ENCODE measurements at places on chromosomes 2 and 18. TPM values are rescaled to one million over a fixed set of nuclear protein-coding genes. Genes with fewer than 3 reads are reported as not detected.

DNA sequence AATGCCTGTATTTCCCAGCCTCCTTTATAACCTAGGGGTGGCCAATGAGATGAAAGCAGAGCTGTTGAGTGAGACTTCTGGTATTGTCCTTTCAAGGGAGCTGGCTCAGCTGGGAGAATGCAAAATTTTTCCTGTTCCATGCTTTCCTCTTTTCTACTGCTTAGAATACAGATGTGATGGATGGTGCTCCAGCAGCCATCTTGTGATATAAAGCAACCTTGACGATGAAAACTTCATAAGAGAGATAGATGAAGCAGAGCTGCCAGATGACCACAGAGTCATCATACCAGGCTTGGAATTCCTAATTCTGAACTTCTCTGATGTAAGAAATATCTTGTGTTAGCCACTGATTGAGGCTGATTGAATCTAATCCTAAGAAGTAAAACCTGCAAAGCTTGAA is 11.9 kb upstream of the INHBB start:
- DNase-seq: no peak

ABCB6 gene
- 22.8 TPM for total RNA-seq

EVX2 gene
- not detected for total RNA-seq

- DNase-seq: no peak
Measured at GRCh38 chr2:216516730-216517350, 18.2 kb downstream of the RPL37A start.

DNA sequence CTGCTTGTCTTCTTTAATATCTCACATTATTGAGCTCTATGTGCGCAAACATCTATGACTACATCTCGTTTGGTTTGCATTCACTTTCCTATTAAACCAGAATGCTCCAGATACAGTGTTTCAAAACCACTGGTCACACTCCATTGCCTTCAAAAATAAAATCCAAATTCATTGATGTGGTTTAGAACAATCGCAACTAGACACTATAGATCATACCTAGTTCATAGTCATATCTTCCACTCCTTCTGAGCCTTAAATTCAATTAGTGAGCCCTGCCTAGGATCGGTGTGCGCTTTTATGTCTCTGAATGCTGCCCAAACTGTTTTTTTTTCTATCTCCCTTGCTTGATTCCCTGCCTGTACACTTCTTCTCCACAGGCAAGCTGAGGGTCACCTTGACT is 238.5 kb upstream of the RGPD4 start:
- DNase-seq: no peak

DNA sequence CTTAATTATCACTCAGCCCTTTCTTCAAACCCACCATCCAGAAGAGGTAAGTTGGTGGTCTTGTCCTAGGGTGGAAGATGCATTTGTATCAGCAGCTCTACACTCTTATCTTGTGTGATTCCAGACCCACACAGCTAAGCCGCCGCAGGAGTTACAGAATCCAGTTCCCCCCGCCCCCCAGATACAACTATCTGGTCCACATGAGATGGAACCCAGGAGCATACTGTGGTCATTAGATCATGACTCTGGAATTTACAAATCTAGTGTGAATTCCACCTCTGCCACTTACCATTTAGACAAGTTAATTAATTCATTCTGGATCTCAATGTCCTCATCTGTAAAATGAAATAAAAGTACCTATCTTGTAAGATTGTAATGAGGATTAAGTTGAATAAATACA is 486.4 kb downstream of the BCL11A start:
- no peak for DNase-seq

IL36G gene
- total RNA-seq: not detected

DNA sequence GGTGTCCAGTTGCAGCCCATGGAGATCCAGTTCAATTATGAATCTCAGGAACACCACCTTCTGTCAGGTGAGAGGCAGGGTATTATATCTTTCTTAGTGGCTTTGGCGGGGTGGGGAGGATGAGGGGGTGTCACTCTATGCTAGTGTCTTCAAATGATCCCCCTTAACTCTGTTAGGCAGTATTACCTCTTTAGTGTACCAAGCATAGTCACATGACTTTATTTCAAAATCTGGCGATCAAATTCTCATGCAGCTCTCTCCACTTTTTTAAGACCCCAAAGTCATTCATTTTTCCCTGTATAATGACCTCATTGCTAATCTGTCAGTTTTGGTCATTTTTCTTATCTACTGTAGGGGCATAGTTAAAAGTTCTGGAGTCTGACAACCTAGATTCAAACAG is 1.1 kb upstream of the ZSCAN30 start:
- DNase-seq: no peak

GRCh38 chr2:146632707-146633106 is 1212.1 kb upstream of the ACVR2A start:
- no peak for DNase-seq

RNF144A gene
- total RNA-seq: 14.9 TPM

DNA sequence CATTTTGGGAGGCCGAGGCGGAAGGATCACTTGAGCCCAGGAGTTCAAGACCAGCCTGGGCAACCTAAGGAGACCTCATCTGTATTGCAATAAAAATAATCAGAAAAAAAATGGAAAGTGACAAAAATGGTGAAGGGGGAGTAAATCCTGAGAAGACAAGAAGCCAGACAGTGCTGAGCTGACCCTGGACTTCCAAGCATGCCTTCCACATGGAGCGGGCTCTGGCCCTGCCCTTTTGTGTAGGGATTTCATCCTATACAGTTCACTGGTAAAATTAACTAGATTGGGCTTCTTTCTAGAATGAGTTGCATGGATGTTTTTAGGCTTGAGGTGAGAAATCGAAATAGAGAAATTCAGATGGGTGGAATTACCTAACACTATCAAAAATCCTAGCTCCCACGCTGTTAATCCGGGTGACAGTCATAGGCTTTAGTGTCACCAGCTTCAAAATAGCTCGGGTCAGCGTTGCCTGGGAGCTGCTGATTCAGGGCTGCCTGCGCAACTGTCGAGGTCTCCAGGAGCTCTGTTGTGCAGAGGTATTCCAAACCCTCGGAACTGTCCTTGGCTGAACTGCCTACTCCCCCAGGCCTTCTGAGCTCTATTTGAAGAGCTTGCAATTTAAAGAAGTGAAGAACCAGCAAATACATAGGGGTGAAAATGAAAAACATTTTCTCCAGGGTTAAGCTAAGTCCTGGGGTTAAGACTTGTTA is 21.5 kb upstream of the ZNF532 start:
- no peak for DNase-seq

GRCh38 chr2:236959876-236960275 is 125.8 kb upstream of the COPS8 start:
- no peak for DNase-seq

DNA sequence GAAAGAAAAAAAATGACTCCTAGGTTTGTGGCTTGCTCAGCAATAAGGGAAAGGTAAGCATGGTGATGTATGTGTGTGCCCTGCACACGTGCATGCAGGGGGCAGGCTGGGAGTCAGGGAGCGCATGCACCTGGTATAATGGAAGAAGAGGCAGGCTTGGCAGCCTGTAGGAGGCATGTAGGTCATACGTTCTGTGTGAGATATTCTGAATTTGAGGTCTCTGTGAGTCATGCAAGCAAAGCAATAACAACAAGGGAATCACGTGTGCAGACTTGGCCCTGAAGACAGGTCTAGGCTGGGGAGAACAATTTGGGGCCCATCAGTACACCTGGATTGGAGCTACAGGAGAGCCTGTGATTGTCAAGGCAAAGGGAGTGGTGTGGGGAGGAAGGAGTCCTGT is 94.5 kb upstream of the TTC39C start:
- no peak for DNase-seq

SLC23A3 gene
- 2.3 TPM for total RNA-seq

DNA sequence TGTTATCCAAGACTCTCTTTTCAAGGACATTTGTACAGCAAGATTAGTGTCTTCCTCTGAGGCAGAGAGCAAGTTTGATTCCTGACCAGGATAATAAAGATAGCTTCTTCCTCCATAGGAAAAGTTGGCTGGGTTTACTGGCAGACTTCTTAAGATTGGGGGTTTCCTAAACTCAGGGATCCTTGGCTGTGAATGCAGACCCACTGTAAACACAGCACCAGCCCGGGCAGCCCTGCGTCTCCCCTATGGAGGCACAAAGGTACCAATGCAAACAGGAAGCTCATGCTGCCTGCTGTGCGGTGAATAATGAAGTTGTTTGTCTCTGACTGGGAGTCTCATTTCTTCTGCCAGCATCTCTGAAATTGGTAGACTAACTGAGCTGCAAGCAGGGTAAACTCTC is 96.2 kb upstream of the ARHGAP28 start:
- no peak for DNase-seq

- DNase-seq: no peak
Measured at GRCh38 chr2:143160732-143161707, 31.8 kb downstream of the ARHGAP15 start.

DNA sequence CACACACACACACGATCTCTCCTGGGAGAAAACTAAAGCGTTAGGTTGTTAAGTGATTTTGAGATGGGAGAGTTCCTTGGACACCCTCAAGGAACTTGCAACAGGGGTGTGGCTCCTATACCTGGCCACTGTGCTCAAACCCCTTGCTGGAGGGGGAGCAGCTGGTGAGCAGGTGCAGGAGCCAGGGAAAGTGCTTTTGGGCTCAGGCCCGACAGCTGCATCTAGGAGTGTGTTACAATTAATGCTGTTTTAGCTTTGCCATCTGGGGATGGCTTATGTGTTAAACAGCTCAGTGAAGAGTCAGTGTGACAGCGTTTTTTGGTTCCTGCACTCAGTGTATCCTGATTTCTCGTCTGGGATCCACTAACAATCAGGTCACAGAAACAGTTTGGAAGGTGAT is 510.8 kb downstream of the TRIB2 start:
- DNase-seq: no peak

DNA sequence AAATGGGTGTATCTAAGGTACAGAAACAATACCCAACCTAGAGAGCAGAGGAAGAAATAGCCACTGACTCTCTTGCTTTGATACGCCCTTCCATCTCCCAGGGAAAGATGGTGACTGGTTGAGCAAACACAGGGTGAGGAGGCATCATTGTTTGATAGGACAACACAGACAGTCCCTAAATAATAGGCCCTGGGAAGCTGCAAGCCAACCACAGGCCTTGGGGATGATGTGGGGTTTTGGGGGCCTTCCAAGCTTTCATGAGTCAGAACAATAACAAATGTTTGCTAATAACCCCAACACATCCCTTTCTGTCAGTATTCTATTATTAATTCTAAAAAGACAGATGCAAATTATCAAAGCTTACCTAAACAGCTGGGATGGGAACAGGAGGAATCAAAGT is 9.8 kb downstream of the LGALSL start:
- no peak for DNase-seq

DNA sequence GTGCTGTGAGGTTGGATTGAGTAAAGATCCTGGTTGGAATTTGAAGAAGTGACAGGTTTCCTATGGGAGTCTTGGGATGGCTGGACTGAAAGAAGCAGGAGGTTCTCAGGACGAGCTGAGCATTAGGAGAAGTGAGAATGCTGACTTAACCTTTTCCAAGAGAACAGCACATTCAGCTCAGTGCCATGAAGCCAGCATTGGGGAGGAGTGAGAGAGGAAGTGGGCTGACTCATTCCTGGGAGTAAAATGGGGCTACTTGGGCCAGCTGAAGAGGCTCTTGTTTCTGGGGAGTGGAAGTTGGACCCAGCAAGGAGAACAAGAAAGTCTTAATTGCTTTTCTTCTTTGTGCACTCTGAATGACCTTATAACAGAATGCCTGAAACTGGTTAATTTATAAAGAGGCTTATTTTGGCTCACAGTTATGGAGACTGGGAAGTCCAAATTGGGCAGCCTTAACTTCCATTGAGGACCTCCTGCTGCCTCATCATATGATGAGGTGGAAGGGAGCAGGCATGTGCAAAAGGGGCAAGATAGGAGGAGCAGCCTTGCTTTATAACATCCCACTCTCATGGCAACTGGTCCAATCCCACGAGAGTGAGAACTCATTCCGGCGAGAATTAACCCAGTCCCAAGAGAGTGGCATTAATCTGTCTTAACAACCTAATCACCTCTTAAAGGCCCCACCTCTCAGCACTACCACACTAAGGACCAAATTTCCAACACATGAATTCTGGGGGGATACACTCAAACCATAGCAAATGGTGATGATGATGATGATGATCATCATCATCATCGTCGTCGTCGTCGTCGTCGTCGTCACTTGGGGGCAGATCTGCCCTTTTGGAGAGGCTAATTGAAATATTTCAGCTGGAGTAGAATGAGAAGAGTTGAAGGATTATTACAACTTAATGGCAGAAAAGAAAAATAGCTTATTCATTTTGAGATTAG is 26.1 kb downstream of the DGUOK start:
- DNase-seq: no peak

DNA sequence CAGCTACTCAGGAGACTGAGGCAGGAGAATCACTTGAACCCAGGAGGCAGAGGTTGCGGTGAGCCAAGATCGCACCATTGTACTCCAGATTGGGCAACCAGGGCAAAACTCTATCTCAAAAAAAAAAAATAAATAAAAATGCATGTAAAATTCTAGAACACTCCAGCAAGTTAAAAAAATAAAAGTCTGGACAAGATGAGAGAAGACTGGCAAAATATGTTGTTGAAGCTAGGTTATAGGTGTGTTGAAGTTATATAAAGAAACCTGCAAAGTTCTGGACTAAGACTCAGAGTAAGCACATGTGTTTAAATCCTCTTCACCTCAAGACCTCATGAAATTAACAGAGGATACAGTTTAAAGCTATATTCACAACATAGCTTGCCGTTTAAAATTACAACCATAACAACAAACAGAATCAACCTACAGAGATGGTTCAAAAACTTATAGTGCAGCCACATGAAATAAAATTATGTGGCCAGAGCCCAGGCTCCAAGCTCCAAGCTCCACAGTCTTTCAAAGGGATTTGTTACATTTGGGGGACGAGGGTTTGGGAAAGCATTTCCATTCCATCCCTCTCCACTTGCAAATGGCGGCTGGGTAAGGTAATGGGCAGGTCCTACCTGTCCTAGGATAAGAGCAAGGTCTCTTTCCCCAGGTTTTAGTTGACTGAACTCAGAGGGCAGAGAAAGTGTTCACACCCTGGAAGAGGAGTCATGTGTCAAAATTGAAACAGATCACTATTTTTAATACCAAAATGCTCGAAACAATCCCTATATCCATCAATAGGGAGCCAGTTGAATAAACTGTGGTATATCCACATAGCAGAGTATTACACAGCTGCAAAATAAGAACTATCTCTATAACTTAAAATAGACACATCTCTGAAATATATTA is 59.9 kb upstream of the MYCN start:
- no peak for DNase-seq

DNA sequence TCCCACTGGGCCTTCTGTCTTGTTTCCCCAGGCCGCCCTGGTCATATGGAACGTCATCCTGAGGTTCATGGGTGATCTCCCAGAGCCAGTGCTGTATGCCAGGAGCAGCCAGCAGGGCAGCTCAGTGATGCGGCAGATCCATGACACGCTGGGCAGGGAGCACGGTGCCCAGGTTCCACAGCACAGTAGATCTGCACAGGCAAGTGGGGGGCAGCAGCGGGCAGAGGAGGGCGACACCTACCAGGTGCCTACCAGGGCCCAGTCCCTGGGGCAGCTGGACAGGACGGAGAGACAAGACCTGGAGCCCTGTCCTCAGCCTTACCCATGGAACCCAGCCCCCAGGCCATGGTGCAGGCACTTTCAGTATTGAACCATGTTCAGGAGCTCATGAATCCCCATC is 36.1 kb upstream of the GPR17 start:
- no peak for DNase-seq
